SJCRH30 (cell line): ENCODE measurements at places on chromosomes 7 and 10. TPM values are rescaled to one million over a fixed set of nuclear protein-coding genes. Genes with fewer than 3 reads are reported as not detected.

DNA sequence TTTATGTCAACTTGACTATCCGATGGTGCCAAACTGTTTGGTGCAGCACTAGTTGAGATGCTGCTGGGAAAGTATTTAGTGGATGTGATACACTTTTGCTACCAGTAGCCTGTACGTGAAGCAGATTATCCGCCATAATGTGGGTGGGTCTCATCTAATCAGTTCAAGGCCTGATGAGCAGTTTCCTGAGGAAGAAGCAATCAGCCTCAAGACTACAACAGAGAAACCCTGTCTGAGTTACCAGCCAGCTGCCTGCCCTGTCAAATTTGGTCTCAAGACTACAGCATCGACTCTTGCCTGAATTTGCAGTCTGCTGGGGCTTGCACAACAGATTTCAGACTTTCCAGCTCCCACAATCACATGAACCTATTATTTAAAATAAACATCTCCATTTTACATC lies 10.9 kb upstream of the RBP3 start:
- H3K27ac ChIP-seq: no peak overlapping the region
- H3K27me3 ChIP-seq: no peaks in the 10 kb centered on the region
- no peak overlapping the region for H3K4me3 ChIP-seq
- H3K36me3 ChIP-seq: no peaks in the 10 kb centered on the region
- no peaks in the 10 kb centered on the region for H3K4me1 ChIP-seq

- no peaks in the 10 kb centered on the region for H3K36me3 ChIP-seq
- peak overlapping the region; percentile 89 for H3K27ac ChIP-seq
- peaks cover 32% of the 10 kb centered on the region for H3K4me1 ChIP-seq
- DNase-seq: peak; percentile 89
- H3K4me3 ChIP-seq: 0 out of 2 replicates have a peak overlapping the region, but pooled peaks have one; percentile 3
These were observed 29.0 kb downstream of the PDGFA start for GRCh38 chr7:490461-491291.

ELMO1 gene
- total RNA-seq: 55.4 and 67.2 TPM in 2 replicates

DNA sequence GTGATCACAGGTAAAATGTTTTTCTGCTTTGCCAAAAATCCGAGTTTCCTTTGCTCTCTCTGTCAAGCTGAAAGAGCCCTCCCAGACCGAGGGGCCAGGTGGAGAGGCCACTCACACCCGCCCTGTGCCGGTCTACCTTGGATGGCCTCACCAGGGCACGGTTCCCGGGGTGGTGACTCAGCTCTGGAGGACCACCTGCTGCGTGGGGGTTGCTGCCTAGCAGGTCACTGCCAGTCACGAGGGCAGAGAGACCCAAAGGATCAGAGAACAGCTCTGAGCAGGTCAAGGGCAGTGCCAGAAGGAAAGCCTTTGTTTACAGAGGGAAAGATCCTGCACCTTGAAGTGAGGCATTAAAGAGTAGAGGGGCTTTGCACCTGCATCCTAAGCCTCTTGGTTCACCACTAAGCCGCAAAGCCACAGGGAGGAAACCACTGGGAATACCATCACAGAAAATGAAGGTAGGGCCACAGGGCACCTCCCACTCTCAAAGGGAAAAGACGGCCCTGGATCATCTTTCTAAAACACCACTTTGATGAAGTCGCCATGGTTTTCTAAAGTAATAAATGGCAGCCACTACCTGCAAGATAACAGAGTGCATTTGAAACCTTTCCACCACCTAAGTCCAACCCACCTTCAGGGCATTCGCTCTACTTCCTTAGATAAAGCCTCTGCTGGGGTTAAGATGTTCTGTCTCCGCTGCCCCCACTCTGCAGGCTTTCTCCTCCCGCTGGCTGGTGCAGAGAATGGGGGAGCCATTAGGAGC lies 160.3 kb upstream of the KLF14 start:
- H3K27ac ChIP-seq: no peak overlapping the region
- no peak overlapping the region for H3K4me3 ChIP-seq
- peaks cover 14% of the 10 kb centered on the region for H3K4me1 ChIP-seq
- DNase-seq: peak; percentile 64
- no peaks in the 10 kb centered on the region for H3K27me3 ChIP-seq

CRHR2 gene
- not detected in 2 replicates for total RNA-seq
